ENCODE measurements at places on chromosomes 4 and X. TPM values are rescaled to one million over a fixed set of nuclear protein-coding genes. Genes with fewer than 3 reads are reported as not detected.

ESX1 gene
- total RNA-seq, result not detected

SUPT20HL2 gene
- not detected for total RNA-seq

BMPR1B gene
- not detected for total RNA-seq

ARL9 gene
- total RNA-seq, result 0.20 TPM

BEX2 gene
- 19.6 TPM for total RNA-seq

SSX2B gene
- not detected for total RNA-seq

EREG gene
- not detected for total RNA-seq

RASL11B gene
- total RNA-seq, result 0.19 TPM

PNCK gene
- total RNA-seq, result 0.43 TPM

CXCL3 gene
- not detected for total RNA-seq

STOX2 gene
- not detected for total RNA-seq

CSAG2 gene
- total RNA-seq, result not detected

HTN1 gene
- not detected for total RNA-seq

CETN2 gene
- 7.3 TPM for total RNA-seq

CSAG1 gene
- not detected for total RNA-seq

IL15 gene
- 1.1 TPM for total RNA-seq

PASD1 gene
- not detected for total RNA-seq

SLC7A11 gene
- total RNA-seq, result 1.1 TPM

PDE6B gene
- 19.2 TPM for total RNA-seq

MAGEC2 gene
- not detected for total RNA-seq

FAM236A gene
- total RNA-seq, result not detected

FRMPD4 gene
- not detected for total RNA-seq

DRD5 gene
- not detected for total RNA-seq

RHOXF1 gene
- total RNA-seq, result 0.55 TPM

TAF7L gene
- total RNA-seq, result not detected

TTC29 gene
- total RNA-seq, result not detected

CAPN6 gene
- total RNA-seq, result not detected

GPR50 gene
- total RNA-seq, result not detected

NAT8L gene
- 0.14 TPM for total RNA-seq

All from activated naive CD4-positive, alpha-beta T cell treated with anti-CD3 and anti-CD28 coated beads, Interleukin-2, amount 10 ng/mL, durations not matched to agents 5 hours and 36 hours (primary cell).